Muscle of arm (tissue), 14 donors: ENCODE measurements at places on chromosomes 16 and 17.

GRCh38 chr16:48914070-48914469, 304.1 kb upstream of the N4BP1 start:
- DNase-seq, result no peak

DNA sequence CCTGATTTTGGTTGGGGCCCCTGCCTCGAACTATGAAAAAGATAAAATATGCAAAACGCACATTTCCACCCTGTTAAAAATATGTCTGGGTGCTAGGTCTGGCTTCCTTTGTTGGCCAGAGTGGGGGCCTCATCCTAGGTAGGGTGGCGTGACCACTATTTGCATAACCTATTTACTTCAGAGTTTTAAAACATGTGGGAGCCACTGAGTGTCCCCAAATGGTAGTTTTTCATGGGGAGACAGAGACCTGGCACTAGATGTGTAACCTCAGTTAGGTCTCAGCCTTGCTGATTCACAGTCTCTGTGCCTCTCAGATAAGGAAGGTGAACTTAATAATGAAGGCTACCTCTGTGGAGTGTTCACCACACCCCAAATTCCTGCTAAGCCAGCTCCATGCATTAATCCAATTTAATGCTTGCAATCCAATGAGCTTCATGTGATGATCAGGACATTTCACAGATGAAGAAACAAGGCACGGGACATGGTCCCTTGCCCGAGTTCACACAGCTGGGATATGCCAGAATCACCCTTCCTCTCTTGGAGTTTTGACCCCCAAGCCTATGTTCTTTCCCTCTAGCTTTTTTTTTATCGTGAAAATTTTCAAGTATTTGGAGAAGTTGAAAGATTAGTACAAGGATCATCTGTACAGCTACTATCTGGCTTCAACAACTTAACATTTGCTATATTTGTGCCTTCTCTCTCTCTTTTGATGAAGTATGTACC, 103.4 kb downstream of the IRF8 start:
- no peak for DNase-seq

DNA sequence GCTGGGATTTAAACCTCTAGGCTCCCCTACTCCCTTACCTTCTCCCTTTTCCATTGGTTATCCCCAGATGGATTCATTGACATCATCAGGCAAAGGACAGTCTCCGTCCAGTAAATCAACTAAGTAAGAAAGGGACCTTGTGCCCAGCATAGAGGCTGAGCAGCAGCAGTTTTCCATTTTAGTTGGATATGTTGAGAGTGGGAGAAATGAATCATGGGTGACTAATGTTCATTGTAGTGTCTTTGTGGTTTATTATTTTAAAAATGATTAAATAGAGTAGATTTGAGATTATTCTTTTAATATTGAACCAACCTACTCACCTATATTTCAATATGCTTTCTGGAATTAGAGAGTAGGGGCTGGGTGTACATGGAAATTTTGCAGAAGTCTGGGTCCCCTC, 99.4 kb upstream of the CACNG3 start:
- no peak for DNase-seq

DNA sequence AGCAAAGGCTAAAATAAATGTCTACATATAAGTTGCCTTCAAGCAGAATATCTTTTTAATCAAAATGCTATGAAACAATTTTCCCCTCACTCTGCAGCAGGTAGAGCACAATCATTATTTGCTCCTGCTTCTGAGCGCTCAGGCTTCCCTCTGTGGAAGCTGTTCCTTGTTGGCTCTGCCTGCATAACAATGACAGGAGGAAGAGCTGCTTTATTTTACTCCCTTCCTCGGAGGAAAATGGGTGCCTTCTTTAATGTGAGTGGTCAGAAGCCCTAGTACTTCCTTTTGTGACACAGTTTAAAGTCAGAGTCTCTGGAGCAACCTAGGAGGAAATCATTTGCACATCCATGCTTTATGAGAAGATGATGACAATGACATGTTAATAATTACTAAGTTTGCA, 492.1 kb downstream of the CDH8 start:
- no peak for DNase-seq

GRCh38 chr16:2779978-2780898, 3.2 kb upstream of the ELOB start:
- DNase-seq, result no peak

- no peak for DNase-seq
These were observed 385.8 kb upstream of the MAF start for GRCh38 chr16:79986352-79986751.

- DNase-seq, result no peak
These were observed 806 bp downstream of the IFT140 start for GRCh38 chr16:1610899-1611632.

- DNase-seq, result no peak
These were observed 62.6 kb downstream of the KSR1 start for GRCh38 chr17:27518545-27519521.

- no peak for DNase-seq
These were observed 3.5 kb downstream of the RAB40C start for GRCh38 chr16:593406-593805.

DNA sequence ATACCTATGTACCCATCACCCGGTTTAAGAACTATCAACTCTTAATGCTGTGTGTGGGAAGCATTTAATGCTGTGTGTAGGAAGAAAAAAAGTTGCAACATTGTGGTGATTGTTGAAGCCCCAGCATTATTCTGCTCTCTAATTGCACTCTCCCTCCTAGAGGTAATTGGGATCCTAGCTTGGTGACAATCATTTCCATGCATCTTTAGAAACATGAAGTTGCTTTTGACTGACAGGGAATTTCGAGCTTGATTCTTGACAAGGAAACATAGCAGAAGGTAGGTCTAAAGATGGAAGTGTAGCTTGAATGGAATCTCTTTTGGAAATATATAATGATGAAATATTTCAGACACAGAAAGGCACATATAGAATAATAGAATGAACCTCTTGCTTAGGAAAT, 27.3 kb downstream of the HEXIM2 start:
- no peak for DNase-seq

- no peak for DNase-seq
These were observed 23.0 kb upstream of the TRIM25 start for GRCh38 chr17:56936697-56937322.

DNA sequence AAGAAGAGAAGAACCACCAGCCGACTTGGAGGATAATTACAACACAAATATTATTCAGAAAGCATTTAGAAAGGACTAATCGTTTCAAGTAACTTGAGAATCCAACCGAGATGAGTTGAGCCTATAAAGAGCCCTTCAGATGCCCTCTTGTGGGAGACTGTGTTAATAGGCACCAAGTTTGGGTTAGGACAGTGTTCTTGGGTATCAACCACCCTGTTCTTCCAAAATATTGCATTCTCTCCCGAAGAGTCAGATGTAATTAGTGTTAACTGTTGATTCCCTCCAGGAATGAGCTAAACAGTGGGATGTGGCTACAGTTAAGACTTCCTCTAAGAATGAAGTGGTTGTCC, 87.8 kb upstream of the NOL11 start:
- DNase-seq, result no peak

GRCh38 chr16:72244853-72245252, 72.9 kb upstream of the PMFBP1 start:
- no peak for DNase-seq

GRCh38 chr16:4535627-4536108, 2.9 kb downstream of the CDIP1 start:
- no peak for DNase-seq

- peak; percentile 51 for DNase-seq
These were observed 66.5 kb downstream of the GNAO1 start for GRCh38 chr16:56257666-56258342.

DNA sequence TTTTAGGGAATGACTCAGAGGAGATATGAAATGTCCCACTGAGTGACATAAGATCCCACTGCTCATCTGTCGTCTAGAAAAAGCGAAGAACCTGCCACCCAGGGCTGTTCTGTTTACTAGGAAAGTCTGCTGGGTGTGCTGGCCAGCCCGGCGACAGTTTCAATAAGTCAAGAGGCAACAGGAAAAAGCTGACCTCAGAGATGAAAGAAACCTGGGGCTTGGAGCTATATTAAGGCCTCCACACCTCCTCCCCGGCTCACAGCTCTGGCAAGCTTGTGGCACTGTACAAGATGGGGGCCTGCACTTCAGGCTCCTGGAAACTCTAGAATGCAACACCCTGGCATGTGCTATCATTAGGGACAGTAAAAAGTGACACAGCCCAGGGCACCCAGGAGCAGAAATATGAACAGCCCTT, 10.6 kb downstream of the ZFHX3 start:
- DNase-seq, result no peak

DNA sequence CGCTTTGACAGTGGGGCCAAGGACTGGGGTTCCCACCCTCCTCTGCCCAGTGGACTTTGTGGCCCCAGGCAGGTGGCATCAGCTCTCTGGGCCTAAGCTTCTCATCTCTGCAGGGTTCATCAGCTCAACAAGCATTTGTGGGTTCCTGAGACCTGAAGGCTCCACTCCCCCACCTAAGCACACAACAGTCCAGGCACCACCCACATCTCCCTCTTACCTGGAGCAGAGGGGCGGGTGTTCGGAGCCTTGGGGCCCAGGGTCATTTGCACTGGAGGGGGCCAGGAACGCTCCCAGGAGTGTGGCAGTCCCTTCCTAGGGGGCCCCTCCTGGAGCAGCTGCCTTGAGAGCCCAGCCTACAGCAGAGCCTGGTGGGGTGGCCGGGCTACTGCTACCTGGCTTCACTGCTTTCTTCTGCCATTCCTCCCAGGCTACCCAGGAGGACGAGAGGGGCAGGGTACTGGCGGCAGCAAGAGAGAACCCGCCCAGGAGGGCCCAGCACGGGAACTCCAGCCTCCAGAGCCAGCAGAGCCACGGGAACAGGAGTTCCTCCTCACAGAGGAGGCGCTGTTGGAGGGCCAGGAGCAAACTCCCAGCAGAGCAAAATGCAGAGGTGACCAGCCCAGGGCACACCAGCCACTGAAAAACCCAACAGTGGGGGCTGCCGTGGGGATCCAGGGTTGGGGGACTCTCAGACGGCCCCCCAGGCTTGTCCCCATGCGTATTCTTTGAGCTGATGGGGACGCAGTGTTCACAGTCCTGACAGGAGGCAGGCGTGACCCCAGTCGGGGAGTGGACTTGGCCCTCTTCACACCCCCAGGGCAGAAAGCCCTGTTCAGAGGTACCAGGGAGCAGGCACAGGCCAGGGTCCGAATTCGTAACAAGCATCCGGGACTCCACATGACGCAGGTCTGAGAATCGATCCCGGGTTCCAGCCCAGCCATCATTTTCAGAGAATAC, 35.1 kb upstream of the SLC38A10 start:
- DNase-seq, result no peak

- no peak for DNase-seq
These were observed 4.6 kb upstream of the SLFN13 start for GRCh38 chr17:35453171-35453570.

- DNase-seq, result no peak
These were observed 13.7 kb upstream of the AKAP10 start for GRCh38 chr17:19991252-19991885.

GRCh38 chr17:50848711-50849110, 13.3 kb downstream of the WFIKKN2 start:
- DNase-seq, result no peak

DNA sequence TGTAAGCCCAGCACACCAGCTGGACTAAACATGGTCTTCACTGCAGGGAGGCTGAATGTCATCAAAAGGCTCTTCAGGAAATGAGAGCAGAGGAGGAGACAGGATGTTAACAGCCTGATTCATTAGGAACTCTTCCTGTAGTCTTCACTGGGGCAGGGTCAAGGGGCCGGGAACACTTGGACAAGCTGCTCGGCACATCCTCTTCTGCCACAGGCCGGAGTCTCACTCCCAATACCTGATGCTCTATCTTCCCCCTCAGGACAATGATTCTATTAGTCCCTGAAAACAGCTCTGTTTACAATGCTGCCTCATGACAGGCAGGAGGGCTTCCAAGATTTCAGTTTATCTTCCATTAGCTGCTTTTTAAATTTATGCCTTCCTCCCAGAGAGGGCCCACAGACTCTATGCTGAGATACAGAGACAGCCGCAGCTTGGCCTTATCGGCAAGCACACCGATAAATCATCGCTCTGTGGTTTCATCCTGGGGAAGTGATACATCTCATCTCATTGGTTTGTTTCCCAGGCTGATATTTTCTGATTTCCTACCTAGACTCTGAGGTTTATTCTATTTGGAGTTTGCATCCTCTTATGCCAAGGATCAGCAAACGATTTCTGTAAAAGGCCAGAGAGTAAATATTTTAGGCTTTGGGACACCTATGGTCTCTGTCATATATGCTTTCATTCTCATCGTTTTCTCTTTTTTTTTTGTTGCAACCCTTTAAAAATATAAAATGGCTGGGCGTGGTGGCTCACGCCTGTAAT, 214.0 kb upstream of the ASIC2 start:
- no peak for DNase-seq

- no peak for DNase-seq
These were observed 38.0 kb upstream of the DHX40 start for GRCh38 chr17:59527325-59527917.

DNA sequence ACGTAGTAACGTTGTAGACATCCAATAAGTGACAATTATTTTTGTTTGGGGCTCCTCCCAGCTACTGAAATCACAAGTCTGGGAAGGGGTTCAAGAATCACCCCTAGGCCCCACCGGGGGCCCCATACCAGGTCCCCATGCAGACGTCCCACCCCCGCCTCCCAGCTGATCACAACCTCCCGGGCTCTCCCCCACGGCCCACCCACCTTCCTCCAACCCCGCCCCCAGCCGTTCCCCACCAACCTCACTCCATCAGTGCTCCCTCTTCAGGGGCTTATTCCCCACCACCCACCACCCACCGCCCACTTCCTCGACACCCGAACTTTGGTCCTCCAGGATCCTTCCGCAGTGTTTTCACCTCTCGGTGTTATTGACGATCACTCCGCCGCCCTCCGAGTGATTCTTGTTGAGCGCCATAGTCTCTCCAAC, 240 bp downstream of the WBP2 start:
- DNase-seq, result no peak

DNA sequence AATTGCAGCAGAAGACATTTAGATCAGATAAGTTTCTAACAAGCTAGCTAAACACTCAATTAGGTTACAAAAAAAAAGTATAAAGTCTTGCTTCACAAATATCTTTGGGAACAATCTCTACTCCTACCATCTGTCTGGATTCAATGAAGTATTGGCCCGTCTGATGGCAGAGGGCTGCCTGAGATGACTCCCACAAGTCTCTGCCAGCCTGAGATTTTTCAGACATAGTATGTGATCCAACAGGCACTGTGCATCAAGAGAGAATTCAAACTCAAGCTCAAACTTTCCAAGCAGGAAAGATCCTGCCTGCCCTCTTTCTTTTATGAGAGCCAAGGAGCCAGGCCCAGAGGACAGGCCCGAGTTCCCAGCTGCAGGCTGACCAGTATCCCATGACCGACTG, 22.6 kb downstream of the SLC39A11 start:
- no peak for DNase-seq

GRCh38 chr16:10663744-10664143, 31.0 kb downstream of the TEKT5 start:
- no peak for DNase-seq

- DNase-seq, result no peak
These were observed 240.3 kb upstream of the TBX2 start for GRCh38 chr17:61159221-61159814.
